ENCODE measurements at places on chromosomes 3 and 15.

- DNase-seq, result no peak
These were observed 37.6 kb downstream of the CORO2B start for GRCh38 chr15:68616397-68616796.

GRCh38 chr3:15743587-15744009 lies 54.2 kb downstream of the ANKRD28 start:
- DNase-seq, result no peak

DNA sequence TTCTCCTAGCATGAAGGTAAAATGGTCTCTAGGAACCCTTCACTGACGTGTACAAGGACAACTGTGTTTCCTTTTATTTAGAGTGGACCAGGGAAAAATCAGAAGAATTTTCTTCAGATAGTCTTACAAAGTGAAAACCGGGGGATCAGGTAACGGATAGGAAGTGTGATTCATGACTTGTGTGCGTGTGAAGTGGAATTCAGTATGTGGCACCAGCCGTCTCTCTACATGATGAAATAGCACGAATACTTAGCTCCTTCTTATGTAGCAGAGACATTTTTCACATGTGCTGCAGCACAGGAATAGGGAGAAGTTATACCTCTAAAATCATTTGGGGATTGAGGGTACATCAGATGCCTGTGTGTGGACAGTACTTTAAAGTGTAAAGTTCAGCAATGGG lies 159.2 kb downstream of the MEX3B start:
- DNase-seq, result no peak

DNA sequence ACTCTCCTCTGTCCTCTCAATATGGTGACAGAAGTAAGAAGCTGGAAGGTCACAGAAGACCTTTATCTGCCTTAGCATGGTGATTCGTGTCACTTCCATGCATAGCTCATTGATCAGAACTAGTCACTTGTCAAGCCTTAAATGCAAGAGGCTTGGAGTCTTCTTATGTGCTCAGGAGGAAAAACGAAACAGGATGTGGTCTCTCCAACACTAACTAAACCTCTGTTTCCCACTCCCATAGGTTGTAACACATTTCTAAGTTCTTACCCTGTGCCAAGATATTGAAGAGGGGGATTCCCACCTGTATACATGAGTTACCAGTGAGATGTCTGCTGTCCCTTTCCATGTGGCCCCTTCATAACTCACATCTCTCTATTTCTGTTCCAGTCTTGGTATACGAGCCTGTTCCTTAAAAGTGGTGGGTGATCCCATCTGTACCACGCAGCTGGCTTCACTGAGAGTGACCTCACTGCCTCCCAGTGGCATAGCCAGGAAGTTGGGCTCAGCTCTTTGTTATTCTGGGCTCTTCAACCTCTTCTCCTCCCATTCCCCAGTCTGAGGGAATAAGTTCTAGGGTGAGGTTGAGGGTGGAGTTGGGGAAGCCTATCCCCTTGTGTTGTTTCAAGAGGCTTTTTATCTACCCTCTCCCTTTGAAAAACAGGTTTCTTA lies 203.2 kb upstream of the PPP2R3A start:
- no peak for DNase-seq

GRCh38 chr15:83694015-83694414 lies 40.1 kb downstream of the ADAMTSL3 start:
- DNase-seq, result no peak

- no peak for DNase-seq
These were observed 54.4 kb downstream of the CD47 start for GRCh38 chr3:108036401-108036800.

GRCh38 chr15:95520511-95520910 lies 810.0 kb upstream of the NR2F2 start:
- no peak for DNase-seq

GRCh38 chr15:34850121-34850520 lies 54.8 kb upstream of the ACTC1 start:
- DNase-seq, result no peak

DNA sequence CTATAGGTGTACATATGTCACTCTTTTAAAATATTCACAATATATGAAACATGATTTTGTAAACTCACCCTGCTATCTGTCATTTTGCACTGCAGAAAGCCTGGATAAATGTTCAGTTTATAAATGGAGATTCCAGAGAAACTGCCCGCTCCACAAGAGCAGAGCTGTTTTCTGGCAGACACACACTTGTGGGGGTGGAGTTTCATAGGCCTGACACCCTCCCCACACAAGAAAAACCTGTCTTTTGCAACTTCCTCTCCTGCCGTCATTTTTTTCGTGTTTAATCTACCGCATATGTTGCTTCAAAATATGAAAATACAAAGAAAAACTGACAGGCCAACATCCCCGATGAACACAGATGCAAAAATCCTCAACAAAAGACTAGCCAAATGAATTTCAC lies 479.0 kb downstream of the GABRG3 start:
- DNase-seq, result no peak

DNA sequence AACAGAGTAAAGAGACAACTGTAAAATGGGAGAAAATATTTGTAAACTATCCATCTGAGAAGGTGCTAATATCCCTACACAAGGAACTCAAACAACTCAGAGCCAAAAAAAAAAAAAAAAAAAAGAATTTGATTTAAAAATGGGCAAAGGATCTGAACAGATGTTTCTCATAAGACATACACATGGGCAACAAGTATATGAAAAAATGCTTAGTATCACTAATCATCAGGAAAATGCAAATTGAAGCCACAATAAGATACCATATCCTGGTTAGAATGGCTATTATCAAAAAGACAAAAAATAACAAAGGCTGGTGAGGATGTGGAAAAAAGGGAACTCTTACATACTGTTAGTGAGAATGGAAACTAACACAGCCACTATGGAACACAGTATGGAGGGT lies 36.2 kb downstream of the TXNRD3 start:
- no peak for DNase-seq

- no peak for DNase-seq
These were observed 199.5 kb downstream of the LPP start for GRCh38 chr3:188353426-188353825.

- DNase-seq, result no peak
These were observed 21.4 kb downstream of the FEM1B start for GRCh38 chr15:68298882-68299381.

DNA sequence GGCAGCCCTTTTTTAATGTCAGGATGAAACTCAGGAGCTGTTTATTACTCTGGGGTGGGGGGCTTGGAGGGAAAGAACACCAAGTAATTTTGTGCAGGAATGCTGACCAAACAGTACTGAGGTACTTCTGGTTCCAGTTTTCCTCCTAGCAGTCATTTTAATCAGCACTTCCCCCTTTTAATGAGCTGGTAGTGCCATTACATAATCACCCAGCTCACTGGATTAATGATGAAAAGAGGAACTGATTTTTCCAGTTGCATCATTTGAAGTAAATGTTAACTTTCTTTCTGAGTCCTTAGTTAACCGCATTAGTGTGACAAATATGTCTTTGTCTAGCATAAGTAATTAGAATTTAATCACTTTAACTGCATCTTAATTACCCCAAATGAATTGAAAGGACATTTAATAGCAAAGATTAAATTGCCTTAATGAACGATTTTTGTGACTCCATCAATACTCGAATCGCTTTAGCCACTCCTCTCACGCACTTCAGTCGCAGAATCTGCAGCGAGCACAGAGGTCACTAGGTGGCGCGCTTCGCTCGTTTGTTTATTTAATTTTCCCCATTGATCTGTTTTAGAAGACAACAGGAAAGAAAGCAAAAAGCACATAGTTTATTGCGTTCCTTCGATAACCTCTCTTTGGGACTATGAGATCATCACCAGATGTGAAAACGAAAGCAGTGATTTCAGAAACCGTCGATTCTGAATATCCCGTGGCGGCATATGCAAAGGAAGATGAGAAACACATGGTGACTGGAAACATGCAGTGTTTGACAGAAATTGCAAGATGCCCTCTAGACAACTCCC lies 9.8 kb downstream of the ONECUT1 start:
- peak; percentile 18 for DNase-seq

Measured in NCI-H2107 (cell line).